ENCODE measurements at places on chromosomes 7 and 10.

- no peak for DNase-seq
These were observed 608 bp downstream of the AKR1B10 start for GRCh38 chr7:134527979-134528371.

GRCh38 chr7:90797596-90797995 lies 201.5 kb downstream of the CDK14 start:
- no peak for DNase-seq

GRCh38 chr7:80333040-80333439 lies 178.8 kb downstream of the GNAT3 start:
- DNase-seq: no peak

- no peak for DNase-seq
These were observed 7.4 kb downstream of the ZNF365 start for GRCh38 chr10:62381385-62382102.

DNA sequence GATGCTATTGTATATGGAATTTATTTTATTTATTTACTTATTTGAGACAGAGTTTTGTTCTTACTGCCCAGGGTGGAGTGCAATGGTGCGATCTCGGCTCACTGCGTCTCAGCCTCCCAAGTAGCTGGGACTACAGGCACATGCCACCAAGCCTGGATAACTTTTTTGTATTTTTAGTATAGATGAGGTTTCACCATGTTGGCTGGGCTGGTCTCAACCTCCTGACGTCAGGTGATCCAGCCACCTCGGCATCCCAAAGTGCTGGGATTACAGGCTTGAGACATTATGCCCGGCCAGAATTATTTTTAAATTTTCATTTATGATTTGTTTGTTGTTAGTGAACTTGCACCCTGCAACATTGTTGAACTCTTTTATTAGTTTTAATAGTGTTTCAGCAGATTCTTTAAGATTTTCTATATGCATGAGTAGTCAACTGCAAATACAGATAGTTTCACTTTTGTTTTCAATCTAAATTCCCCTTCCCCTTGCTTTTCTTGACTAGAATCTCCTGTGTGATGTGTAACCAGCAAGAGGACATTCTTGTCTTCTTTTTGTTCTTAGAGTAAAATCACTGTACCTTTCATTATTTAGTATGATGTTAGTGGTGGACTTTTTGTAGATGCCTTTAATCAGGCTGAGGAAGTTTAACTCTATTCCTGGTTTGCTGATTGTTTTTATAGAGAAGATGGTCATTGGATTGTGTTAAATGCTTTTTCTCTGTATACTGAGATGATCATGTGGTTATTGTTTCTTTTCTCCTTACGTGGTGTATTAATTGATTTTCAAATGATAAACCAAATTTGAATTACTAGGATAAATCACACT lies 27.8 kb downstream of the ZNF33A start:
- DNase-seq: no peak

- no peak for DNase-seq
These were observed 56.0 kb upstream of the CYP2C18 start for GRCh38 chr10:94627511-94627910.

- DNase-seq: peak; percentile 82
These were observed 25.8 kb downstream of the WBP1L start for GRCh38 chr10:102769375-102770107.

- DNase-seq: no peak
These were observed 124.5 kb downstream of the PRPF18 start for GRCh38 chr10:13711291-13711690.

- DNase-seq: no peak
These were observed 29.3 kb downstream of the AVL9 start for GRCh38 chr7:32524631-32525030.

DNA sequence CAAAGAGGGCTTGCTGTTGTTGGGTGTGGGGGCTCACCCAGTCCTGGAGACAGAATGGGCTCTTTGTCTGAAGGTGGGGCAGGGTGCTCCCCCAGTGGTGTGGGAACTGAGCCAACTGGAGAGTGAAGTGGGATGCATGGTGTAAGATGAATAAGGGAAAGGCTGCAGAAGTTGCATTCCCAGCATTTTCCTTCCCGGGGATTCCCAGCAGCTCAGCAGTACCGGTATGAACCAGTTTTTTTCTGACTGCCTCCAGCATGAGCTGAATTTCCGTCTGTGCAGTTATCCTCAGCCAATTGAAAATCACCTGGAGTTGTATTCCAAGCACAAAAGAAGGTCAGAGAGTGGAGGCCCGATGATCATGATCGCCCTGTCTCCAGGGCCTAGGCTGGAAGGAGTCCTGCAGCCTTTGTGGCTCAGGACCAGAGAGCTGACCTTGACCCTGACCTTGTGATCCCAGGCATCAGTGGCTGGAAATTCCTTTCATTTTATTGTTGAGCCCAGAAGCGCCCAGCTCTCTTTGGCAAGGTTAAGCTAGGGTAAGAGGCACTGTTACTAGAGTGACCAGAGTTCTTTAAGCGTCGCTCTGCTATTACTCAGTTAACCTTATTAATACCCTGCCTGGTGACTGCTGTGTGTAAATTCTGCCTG lies 33.4 kb downstream of the OGDH start:
- DNase-seq: peak; percentile 82

- DNase-seq: no peak
These were observed 25.1 kb downstream of the PWWP2B start for GRCh38 chr10:132421847-132422751.

DNA sequence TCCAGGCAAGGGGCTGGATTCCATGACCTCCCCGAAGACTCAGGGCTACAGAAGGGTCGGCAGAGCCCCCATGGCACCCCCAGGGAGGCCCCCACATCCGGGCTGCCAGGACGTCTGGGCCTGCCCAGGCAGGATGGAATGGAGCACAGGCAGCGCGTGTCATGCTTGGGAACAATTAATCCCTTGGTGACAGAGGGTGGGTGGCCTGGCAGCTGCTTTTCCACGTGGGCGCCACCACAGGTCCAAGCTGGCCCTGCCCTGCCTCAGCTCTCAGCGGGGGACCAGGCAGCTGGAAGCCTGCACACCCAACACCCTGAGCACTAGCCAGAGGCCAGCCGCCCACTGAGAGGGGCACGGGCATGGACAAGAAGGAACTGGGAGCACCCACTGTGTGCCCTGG lies 11.4 kb downstream of the ELN start:
- DNase-seq: no peak

DNA sequence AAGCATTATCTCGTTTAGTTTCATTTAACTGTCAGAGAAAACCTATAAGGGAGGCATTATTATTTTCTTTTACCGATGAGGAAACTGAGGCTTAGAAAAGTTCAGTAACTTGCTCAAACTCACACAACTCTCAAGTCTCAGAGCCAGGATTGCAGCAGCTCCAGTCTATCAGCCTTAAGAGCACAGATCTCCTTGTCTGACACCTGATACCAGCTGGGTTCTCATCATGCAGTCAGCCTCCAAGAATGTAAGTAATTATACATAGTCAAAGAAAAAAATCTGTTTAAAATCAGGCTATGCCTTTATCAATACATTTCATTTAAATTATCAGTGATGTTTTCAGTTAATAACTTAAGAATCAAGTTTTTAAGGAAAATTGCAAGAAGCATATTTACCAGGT lies 236.6 kb upstream of the TCF7L2 start:
- DNase-seq: no peak

- peak; percentile 67 for DNase-seq
These were observed 782 bp downstream of the IFIT5 start for GRCh38 chr10:89414879-89415821.

GRCh38 chr7:41730161-41730560 lies 27.3 kb upstream of the INHBA start:
- DNase-seq: no peak

- peak; percentile 18 for DNase-seq
These were observed 43.5 kb downstream of the KMT2C start for GRCh38 chr7:152392254-152392653.

GRCh38 chr7:71272509-71273490 lies 140.9 kb downstream of the GALNT17 start:
- DNase-seq: no peak

- DNase-seq: peak; percentile 54
These were observed 27.2 kb upstream of the WNT2 start for GRCh38 chr7:117350027-117350426.

GRCh38 chr10:114166043-114166442 lies 8.0 kb downstream of the CCDC186 start:
- DNase-seq: no peak

DNA sequence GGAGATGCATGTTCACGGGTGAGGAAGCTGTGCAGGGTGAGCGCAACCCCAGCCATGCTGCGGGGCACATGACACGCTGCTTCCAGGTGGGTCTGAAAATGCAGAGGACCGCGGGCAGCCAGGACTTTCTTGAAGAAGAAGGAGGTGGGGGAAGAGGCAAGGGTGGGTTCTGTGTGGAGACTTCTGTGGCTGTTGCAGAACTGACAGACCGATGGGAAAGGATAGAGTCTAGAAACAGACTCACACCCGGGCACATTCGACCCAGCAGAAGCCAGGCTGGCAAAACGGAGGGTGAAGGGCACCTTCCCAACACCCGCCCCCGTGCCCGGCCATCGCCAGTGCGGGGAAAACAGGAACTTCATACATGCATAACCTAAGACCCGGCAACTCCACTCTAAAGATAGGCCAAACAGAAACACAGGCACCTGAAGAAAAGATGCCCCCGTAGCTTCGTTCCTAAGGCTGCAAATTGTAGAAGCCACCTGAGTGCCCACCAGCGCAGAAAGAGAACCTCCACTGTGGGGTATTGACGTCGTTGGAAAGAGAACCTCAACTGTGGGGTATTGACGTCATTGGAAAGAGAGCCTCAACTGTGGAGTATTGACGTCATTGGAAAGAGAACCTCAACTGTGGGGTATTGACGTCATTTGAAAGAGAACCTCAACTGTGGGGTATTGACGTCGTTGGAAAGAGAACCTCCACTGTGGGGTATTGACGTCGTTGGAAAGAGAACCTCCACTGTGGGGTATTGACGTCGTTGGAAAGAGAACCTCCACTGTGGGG lies 4.8 kb upstream of the KNDC1 start:
- peak; percentile 36 for DNase-seq

- DNase-seq: no peak
These were observed 45.6 kb downstream of the PDIA4 start for GRCh38 chr7:148982654-148983199.

GRCh38 chr10:69335063-69335587 lies 56.8 kb downstream of the HK1 start:
- no peak for DNase-seq

DNA sequence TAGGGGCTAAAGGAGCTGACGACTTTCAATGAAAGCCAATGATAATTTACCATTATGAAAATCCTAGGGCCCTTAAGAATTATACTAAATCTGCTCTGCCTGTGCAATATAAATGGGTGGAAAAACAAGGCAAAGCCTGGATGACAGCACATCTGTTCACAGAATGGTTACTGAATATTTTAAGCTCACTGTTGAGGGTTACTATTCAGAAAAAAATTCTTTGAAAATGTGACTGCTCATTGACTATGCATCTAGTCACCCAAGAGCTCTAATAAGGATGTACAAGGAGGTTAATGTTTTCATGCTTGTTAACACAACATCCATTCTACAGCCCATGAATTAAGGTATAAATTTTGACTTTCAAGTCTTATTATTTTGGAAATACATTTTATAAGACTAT lies 8.9 kb downstream of the DKK1 start:
- no peak for DNase-seq

- DNase-seq: no peak
These were observed 46.5 kb upstream of the PTN start for GRCh38 chr7:137390076-137390475.

- no peak for DNase-seq
These were observed 109.4 kb downstream of the MAD1L1 start for GRCh38 chr7:2123360-2123759.

GRCh38 chr10:6321880-6322279 lies 119.1 kb downstream of the PFKFB3 start:
- DNase-seq: no peak

- DNase-seq: peak; percentile 99
These were observed 377.0 kb downstream of the TCERG1L start for GRCh38 chr10:130934293-130935127.

DNA sequence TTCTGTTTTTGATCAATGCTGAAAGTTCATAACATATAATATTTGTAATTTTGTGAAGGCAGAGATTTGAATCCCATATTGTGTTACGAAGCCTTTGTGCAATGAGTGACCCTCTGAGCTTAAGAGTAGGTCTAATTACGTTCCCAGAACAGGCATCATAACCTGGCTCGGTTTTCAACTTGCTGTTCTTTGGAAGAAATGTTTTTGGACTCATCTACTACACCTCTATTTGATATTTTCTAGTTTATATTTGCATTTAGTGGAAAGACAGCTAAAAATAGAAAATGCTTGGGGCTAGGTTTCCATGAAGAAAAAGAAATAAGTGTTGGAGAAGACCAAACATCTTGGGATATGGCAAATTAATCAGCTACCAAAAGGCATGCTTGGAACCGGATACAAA lies 234.8 kb downstream of the AGMO start:
- no peak for DNase-seq

DNA sequence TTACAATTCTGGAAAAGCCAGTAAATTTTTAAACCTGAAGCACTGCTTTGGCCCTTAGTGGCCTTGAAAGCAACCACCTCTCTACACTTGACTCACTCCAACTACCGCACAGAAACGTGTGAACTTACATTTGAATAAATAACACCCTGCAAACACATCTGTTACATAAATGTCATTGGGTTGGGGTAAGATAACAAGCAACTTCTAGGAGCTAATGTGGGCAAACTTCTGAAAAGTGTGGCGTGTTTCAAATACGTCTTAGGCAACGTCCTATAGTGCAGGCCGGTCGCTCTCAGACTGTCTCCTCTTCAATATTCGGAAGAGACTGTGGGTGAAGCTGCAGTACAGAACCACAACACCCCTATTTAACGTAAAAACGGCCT lies 474 bp downstream of the ORC5 start:
- no peak for DNase-seq

DNA sequence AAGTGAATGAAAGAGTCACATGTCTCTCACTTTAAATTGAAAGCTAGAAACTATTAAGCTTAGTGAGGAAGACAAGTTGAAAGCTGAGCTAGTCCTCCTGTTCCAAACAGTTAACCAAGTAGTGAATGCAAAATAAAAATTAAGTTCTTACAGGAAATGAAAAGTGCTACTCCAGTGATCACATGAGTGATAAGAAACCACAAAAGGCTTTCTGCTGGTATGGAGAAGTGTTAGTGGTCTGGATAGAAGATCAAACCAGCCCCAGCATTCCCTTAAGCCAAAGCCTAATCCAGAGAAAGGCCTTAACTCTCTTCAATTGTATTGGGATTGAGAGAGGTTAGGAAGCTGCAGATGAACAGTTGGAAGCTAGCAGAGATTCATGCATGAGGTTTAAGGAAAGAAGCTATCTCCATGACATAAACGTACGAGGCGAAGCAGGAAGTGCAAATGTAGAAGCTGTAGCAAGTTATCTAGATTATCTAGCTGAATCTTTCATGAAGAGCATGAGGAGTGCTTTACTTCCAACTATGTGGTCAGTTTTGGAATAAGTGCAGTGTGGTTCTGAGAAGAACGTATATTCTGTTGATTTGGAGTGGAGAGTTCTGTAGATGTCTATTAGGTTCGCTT lies 261.6 kb downstream of the MDFIC start:
- DNase-seq: no peak

GRCh38 chr7:21884496-21884895 lies 61.2 kb downstream of the CDCA7L start:
- DNase-seq: no peak

Data from islet precursor cell (in vitro differentiated cells).